GF-D8 (cell line): ENCODE measurements at places on chromosomes 4 and X.

DNA sequence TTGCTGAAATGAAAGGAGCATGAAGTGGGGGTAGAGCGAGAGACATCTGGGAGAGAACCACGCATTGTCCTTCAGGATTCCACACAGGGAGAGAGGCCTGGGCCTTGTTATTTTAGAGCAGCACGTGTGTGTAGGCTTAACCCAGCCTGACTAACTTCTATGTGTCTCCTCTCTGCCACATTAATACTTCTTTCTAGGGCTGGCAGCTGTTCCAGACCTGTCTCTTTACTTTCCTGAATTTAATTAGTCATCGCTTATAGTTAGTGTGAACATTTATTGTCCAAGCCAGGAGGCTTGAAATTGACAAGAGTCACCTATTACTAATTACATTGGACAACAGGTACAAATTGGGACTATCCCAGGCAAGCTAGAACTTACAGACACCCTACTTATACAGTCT is 51.3 kb downstream of the SMAD1 start:
- DNase-seq, result no peak

GRCh38 chr4:134883831-134884449 is 682.4 kb upstream of the PABPC4L start:
- DNase-seq, result no peak

DNA sequence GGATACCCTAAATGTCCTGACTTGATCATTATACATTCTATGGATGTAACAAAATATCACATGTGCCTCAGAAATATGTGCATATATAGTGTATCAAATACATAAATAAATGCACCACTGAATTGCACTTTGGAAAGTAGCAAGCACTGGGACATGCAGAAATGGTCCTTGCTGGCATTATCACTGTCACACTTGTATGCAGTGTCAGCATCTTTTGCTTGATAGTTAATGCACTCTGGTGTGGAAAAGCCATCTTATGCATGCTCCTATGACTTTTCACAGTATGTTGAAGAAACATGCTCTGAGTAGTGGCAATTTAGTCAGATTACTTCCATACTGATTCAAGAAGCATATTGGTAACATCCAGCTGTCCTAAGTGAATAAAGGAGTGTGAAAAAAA is 27.5 kb upstream of the REPS2 start:
- no peak for DNase-seq

DNA sequence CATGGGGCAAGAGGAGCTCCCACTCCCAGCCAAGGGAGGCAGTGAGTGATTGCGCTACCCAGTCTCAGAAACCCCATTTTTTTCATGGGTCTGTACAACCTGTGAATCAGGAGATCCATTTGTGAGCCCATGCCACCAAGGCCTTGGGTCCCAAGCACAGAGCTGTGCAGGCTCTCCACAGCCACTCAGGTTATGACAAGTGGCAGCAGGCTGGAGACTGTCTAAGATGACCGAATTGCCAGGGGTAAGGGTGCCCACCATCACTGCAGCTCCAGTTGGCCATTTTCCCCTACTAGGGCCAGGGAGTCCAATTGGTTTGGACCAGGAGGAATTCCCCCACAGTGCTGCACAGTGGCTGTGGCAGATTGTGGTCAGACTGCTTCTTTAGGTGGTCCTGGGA is 407.5 kb upstream of the KLHL4 start:
- DNase-seq, result no peak

GRCh38 chr4:89001647-89002445 is 55.1 kb downstream of the FAM13A start:
- DNase-seq, result no peak

- DNase-seq, result no peak
Measured at GRCh38 chr4:108850219-108850649, 87.4 kb upstream of the ETNPPL start.

DNA sequence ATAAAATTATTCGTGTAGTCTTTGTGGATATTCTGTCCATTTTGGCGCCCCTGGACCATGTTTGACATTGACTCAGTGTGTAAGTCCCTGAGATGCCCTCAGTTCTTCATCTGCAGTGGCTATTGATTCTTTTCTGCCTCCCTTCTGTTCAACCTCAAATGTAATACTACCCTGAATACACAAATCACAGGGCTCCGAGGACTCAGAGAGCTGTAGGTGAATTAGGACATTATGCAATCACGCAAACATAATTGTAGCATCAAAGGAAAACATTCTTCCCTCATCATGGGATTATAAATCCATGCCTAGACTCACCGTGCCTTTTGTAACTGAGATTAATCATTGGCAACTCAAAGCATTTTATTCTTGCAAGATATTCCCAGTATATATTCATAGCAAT is 161.4 kb upstream of the PACRGL start:
- no peak for DNase-seq

DNA sequence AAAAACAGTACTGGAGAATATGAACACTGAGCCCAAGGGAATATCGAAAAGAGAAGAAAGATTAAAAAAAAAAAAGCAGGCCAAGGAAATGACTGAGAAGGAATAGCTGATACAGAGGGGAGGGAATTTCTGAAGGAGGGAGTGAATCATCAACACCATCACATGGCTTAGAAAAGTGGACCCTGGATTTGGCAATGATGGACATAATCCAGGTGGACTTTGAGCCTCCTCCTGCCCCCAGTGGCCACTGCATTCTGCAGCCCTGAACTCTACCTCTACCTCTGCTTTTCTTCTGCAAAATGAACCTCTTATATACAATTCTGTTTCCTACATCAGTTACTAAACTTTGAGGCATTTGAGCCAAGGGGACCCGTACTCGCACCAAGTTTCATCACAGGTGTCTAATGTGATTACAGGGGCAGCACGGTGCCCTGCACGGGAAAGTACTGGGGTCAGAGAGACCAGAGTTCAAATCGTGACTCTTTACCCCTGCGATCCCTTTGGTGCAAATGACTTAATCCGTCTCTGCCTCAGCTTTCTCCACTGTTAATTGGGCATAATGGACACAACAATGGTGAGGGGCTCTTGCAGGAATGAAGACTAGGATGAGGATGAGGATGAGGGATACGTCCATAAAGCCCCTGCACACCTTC is 1.1 kb downstream of the OCIAD2 start:
- no peak for DNase-seq

DNA sequence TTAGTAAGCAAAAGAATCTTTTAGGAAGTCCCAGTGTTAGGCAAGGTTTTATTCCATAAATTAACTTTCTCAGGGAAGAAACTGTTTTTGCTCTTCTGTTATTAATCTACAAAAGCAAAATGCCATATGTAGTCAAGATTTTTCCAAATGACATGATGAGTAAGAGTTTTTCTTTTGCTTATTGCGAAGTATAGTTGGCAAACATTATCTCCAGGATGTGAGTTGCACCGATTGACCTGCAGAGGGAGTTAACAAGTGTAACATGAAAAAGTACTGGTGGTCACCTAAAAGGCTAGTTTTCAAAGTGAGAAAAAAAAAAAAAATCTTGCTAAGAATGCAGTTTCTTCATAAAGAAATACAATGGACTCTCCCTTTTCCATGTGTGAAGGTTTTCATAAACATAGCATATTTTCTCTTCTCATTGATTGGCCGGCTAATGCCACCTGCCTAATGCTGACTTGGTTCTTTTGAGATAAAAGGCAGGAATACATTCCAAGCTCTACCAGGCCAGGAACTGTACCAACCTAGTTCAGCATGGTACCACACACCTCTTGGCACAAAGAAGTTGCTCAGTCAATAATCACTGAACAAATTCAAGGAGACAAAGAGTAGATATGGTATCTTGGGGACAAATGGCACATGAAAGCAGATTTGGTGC is 100.2 kb downstream of the LNX1 start:
- DNase-seq, result no peak

DNA sequence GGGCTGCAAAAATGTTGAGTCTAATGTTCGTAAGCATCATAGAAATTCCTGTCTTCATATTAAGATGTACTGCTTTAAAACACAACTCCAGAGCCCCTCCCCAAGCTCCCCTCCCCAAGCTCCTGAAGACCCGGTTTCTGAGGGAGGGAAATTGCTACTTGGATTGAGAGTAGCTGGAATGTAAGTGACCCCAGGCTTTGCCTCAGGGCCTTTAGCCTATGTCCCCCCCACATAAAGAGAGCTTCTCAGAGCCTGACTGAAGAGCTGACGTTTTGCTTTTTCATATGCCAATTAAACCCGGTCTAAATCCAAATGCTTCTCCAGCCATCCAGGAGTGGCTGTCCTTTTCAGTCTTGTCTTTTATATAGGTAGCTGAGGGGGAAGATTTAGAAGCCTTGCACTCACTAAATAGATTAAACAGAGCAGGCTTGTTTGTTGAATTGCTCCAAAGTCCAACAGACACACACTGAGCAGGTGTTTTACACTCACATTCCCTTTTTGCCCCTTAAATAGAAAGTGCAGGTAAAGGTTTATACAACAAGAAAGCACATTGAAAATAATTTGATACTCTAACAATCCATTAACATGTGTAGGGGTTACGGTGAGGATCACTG is 19.6 kb downstream of the ARX start:
- no peak for DNase-seq
